ENCODE measurements at places on chromosomes 13 and 19. TPM values are rescaled to one million over a fixed set of nuclear protein-coding genes. Genes with fewer than 3 reads are reported as not detected.

Gene STAP2
- total RNA-seq = 1.6 TPM

DNA sequence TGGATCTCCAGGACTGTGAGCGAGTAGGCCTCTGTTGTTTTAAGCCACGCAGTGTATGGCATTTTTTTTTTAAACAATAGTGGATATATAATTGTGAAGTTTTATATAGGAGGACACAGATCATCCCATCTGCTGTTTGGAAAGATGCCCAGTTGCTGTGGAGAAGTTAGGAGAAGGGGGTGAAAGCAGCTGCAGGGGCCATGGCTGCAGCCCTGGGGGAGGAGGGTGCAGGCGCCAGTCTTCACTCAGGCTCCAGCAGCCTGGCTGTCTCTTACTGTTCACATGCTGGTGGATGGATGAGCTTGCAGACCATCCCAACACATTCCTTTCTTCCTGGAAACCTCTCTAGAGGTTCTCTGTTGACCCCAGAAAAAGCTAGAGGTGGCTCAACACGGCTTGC, 242.3 kb downstream of the TEX29 start:
- DNase-seq = no peak

Gene FFAR2
- 0.11 TPM for total RNA-seq

- no peak for DNase-seq
These were observed 26.5 kb downstream of the NUMBL start for GRCh38 chr19:40663695-40664692.

DNA sequence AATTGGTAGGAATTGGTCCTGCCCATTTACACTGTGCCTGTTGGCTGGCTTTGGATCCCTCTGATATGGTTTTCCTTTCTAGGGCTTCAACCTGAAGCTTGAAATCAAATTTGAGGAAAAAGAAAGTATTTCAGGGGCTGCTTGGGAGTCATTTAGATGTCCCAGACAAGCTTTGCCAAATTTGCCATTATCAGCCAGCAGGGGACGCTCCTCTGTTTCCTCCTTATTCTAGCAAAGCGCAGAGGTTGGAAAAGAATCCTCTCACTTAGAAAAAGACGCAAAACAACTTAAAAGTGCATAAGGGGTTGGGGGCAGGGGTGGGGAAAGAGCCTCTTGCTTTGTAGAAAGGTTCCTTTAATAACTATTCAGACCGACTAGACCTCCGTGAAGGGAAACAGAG, 1211.1 kb upstream of the PCDH20 start:
- DNase-seq = no peak

DNA sequence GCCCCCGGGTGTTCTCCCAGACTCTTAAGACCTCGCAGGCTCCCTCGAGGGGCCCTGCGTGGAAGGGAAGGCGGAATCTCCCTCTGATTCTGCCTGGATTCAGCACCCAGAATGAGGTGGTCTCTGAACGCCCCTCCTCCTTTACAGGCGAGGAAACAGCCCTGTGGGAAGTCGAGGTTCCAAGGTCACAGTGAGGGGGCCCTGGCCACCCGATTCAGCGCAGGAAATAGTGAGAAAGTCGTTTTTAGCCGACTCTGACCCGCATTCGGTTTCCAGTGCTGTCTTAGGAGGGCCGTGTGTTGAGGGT, 1.1 kb downstream of the BSG start:
- DNase-seq = no peak

Measured in Right ventricle myocardium superior (tissue), 1 donor.